ENCODE measurements at places on chromosomes 7 and 10.

DNA sequence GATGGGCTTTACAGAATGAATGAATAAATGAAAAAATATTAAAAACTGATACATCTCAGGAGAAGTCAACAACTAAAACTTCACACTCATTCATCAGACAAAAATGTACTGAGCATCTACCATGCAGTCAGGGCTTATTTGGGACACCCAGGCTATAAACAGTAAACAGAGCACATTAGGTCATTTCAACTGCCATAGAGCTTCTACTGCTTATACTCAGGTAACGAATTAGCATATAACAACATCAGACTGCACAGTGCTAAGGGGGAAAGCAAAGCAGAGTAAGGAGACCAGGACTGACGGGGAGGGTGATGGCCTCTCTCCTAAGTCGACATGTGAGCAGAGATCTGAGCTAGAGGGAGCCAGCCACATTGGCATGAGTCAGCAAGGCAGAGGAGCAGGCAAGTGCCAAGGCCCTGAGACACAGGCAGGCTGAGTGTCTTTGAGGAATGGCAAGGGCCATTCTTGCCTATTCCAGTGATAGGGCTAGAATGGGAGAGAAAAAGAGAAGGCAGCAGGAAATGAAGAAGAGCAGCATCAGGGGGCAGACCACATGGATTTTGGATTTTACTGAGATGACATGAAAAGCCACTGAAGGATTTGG lies 528.9 kb downstream of the PARD3 start:
- DNase-seq, result no peak

GRCh38 chr7:72334698-72335097 lies 77.4 kb downstream of the CALN1 start:
- no peak for DNase-seq

GRCh38 chr10:126133906-126134656 lies 237.7 kb downstream of the FANK1 start:
- no peak for DNase-seq

DNA sequence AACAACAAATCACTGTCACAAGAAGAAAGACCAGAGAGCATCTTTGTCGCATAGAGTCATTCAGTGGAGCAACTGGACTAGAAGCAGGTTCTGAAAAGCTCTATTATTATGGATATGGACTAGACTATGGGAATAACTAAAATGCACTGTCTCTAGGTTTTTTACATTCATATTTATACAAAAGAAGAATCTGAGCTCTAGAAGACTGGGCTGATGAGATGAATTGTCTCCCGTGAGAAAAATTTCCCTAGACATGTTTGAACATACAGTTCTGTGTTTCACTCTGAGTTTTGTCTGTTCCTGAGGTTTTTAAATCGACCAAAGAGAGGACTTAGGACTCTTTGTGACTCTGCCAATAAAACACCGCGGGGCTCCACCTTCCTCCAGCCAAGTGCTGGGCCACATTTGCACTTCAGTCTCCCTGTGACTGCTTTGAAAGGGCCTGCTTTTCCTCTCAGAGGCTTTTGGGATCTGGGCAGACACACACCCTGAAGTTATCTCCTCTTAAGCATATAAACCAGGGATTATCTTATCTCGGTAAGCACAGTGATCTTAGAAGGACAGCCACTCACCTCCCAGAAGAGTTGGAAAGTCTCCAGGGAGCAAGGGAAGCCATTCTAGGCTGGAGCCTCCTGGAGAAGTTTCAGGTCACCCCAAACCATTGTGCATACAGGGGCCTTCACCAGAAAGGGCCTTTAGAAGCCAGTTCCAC lies 101.0 kb upstream of the JCAD start:
- no peak for DNase-seq

GRCh38 chr10:127922675-127923366 lies 15.9 kb downstream of the PTPRE start:
- peak; percentile 45 for DNase-seq

- no peak for DNase-seq
These were observed 202.9 kb downstream of the TRIL start for GRCh38 chr7:28755255-28755654.

GRCh38 chr7:30983042-30983913 lies 19.5 kb downstream of the GHRHR start:
- peak; percentile 85 for DNase-seq

DNA sequence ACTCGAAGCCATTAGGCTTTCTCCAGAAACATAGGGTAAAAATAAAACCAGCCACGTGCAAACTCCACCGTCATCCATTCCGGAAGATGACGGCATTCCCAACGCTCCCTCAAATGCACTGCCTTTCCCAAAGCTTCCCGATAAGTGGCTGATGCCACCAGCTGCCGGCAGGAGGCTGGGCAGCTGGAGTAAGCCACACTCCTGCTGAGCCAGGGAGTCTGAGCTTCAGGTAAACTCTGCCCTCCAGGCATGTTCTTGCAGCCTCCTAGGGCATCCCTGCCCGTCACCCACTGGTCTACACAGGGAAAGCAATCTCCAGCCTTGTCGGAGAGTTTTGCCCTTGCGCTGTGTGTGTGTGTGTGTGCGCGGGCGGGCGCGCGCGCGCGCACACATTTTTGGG lies 40.5 kb upstream of the TMEM273 start:
- no peak for DNase-seq

- DNase-seq, result no peak
These were observed 6.3 kb downstream of the FAS start for GRCh38 chr10:88996927-88997326.

GRCh38 chr10:21278491-21279216 lies 246.8 kb downstream of the SKIDA1 start:
- DNase-seq, result peak; percentile 70

- no peak for DNase-seq
These were observed 97.4 kb upstream of the GPR26 start for GRCh38 chr10:123568751-123569150.

DNA sequence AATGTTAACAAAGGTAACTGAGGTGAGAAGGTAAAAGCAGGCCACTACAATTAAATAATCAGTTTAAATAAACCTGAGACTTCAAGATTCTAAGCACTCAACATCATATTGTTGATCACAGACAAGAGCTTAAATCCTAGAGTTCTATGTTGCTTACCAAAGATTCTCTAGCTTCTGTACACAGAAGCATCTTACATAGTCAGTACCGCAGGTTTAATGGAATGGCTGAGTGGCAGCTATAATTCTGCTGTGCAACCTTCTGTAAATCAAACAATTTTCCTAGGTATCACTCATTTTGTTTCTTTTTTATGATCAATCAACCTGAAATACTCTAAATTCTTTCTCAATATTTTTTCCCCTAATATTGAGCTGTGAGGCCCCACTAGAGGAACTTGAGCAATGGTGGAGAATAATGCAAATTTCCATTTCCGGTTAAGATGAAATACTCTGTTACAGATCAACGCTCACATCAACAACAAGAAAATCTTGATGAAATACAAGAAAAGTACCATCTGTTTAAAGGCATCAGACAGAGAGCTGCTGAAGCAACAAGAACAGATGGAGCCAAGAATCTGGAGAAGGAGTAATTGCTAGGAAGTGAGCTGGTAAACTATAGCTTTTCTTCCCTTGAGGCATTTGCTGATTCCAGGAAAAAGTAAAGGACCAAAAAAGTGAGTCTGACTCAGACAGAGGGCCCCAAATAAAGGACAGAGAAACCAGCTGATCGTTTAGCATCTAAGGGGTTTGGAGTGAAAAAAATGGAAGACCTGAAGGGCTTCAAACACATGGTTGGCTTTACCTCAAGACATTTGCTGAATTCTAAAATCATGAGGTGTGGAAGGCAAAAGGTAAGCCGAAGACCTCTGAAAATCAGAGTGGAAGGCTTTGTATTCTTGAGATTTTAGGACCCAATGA lies 22.6 kb downstream of the PNPLA8 start:
- DNase-seq, result no peak

- DNase-seq, result no peak
These were observed 21.4 kb upstream of the SCIN start for GRCh38 chr7:12549106-12549505.

GRCh38 chr10:42149027-42149700 lies 489.2 kb downstream of the ZNF33B start:
- DNase-seq, result no peak

- peak; percentile 100 for DNase-seq
These were observed at the start of gene KAT6B for GRCh38 chr10:74826142-74827044. KAT6B (plus strand) TSS chr10:74826600; CDS start chr10:74842858, 16,258 bp downstream.

DNA sequence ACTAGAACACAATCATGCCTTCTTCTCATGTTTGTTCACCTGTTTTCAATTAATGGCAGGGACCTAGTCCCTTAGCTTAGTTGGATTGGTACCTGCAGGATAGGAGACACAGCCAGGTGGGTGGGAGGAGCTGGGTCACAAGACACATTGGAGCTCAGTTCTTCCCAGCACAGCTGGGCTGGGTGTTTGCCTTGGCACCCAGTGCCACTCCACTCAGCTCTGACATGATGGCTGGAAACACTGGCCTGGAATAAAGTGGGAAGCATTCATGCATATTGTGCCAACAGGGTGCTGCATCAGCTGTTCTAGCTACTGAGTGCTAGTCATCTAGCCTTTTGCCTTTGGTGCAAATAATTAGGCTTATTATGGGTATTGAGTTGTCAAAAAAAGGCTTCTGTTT lies 226.1 kb downstream of the PTEN start:
- no peak for DNase-seq

- no peak for DNase-seq
These were observed 1.5 kb downstream of the STX1A start for GRCh38 chr7:73717991-73718405.

DNA sequence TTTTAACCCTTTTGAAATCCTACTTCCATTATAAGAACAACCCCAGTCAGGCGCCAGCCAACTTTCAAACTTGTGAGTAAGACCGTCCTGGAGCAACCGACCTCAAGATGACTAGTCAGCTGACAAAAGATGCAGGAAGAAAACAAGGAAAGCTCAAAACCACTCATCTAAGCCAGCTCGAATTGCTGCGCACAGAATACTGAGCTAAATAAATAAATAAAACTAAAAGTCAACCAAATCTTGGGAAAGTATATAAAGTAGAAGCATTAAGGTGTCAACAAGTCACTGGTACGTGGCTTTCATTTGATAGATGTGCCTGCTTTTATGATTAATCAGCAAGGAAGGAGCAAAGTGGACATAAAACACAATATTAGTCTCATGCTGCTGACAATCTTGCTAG lies 1269.8 kb downstream of the XPNPEP1 start:
- no peak for DNase-seq

DNA sequence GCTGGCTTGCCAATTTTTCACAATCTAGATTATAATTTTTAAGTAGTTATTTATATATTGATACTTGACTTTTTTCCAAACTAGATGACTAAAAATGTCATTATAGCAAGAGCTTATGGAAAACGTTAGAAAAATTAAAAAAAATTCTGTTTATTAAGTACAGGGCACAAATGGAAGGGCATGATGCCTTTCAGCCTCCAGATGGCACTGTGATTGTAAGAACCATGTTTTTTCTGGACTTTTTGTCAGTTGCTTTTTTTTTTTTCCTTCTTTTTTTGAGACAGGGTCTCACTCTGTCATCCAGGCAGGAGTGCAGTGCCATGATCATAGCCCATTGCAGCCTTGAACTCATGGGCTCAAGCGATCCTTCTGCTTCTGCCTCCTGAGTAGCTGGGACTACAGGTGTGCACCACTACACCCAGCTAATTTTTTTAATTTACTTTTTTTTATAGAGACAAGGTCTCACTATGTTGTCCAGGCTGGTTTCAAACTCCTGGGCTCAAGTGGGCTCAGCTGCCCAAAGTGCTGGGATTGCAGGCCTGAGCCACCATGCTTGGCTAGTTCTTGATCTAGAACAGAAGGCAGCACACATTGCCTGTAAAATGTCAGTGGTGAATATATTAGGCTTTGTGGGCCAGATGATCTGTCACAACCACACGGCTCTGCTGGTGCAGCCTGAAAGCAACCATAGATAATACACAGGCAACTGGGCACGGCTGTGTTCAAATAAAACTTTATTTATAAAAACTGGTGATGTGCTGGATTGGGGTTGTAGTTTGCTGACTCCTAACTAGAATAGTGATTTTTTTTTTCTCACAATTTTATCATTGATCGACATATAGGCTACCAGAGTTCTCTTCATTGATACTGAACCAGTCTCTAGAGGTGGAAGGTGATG lies 27.4 kb downstream of the UCMA start:
- DNase-seq, result no peak

GRCh38 chr7:30752979-30753378 lies 1.0 kb downstream of the INMT start:
- DNase-seq, result no peak

- no peak for DNase-seq
These were observed 234.4 kb downstream of the ANK3 start for GRCh38 chr10:60155099-60155877.

DNA sequence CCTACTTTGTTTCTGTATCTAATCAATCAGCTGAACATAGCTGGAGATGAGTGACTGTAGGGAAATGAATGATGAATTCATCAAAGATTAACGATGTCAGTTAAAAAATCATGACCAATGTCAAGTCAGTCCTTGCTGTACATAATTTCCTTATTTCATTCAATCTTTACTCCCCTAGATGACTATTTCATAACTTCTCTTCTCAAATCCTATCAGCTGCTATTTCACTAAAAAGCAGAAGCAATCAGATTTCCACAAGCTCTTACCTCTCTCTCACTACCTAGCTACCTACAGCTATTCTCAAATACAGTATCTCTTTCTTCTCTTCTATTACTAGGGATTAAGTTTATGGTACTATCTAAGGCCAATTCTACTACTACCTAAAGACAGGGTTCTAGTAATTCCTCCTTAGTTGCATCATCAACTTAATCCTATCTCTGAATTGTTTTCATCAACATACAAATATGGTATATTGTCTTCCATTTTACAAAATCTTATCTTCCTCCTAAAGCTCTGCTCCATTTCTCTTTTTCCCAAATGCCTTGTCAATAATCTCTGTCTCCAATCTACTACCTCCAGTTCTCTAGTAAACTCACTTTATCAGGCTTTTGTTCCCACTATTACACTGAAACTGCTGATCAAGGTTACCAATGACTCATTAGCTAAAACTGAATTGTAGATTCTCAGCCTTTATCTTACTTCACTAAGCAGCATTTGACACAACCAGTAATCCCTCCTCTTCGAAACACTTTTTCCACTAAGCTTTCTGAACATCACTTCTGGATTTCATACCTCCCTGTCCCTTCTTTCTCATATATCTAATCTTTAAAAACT lies 28.4 kb downstream of the JMJD1C start:
- DNase-seq, result no peak

DNA sequence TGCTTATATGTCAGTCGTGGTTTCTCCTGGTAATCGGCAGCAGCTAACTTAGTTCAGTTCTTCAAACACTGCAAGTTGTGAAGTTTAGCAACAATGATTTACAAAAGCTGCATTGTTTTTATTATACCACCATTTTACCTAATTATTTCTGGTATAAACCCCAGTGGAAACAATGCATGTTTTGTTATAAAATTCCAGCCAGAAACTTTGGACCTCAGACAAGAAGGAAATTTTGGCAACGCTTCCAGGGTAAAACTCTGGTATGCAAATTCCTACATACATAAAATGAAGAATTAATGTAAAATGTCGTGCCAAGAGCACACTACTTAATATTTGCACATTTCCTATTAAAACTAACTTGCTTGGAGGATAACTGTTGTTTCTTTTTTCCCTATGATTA lies 277.4 kb upstream of the LYZL1 start:
- no peak for DNase-seq

- no peak for DNase-seq
These were observed 6.7 kb upstream of the RASGEF1A start for GRCh38 chr10:43273543-43273942.
